Activated CD4-positive, CD25-positive, alpha-beta regulatory T cell (primary cell): ENCODE measurements at places on chromosomes 2 and 18.

DNA sequence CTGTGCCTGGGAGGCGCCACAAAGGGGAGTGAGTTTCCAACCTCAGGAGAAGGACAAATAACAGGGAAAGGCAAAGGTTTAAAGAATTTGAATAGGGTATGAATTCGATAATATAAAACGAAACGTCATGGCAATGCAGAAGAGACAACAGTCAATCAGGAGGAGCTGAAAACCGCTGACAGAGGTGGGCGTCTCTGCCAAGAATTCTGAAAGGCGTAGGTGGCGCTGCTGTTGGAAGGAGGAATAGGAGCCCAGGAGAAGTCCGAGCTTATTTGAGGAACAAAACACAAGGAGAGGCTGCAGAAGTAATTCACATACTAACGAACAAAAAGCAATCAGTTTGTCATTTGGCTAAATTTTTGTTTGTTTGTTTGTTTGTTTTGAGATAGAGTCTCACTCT, 485.8 kb upstream of the POU3F3 start:
- DNase-seq: no peak

DNA sequence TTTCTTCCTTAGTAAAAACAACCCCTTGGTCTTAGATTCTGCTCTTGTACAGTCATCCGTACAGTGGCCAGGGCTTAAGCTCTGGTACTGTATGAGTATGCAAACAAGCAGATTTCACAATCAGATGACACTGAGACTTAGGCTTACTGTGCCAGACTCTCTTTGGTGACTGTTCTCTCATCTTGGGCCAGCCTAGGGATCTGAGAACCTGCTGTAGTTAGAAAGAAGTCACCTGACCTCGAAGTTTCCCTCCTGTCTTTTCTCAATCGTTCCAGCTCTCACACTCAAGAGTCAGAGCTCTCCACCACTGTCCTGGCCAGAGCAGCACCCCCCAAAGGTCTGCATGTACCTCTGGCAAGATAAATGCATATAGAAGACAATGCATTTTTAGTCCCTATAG, 63.2 kb downstream of the ZEB2 start:
- no peak for DNase-seq

DNA sequence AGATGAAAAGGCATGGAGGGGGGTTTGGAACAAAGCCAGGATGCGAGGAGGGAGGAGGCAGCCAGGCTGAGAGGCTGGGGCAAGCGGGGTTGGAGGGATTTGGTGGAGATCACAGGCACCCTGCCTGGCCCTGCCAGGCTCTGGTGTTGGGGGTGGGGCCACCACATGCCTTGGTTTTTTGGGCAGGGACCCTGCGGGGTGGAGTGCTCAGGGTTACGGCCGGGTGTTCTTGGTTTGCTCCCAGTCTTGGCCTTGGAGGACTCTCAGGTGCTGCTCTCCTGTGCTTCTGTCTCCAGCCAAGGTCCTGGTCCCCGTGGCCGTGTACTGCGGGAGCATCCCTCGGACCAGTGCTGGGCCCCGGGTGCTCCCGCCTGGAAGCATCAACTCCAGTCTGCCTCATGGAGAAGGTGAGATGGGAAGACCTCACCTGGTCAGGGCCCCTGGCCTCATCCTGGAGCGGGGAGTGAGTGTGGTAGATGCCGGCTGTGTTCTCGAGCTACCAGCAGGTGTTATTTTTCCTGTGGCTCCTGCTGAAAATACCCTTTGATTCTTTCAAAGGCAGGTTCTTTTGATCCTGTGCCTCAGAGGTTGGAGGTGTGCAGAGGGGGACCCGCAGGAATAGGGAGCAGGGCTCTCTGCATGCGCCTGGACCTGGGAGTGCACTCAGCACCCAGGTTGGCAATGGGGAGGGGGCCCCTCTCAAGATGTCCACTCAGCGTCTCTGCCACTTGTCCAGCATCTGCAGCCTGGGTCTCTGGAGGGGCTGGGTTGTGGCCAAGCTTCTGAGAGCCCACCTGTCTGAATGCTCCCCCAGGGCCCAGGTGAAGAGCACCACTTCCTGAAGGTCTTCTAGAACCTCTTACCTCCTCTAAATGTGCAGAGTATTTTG, 17.0 kb downstream of the TOGARAM2 start:
- no peak for DNase-seq

GRCh38 chr2:68377137-68377780, 12.2 kb downstream of the PLEK start:
- no peak for DNase-seq

- no peak for DNase-seq
Observed at GRCh38 chr2:175353275-175353674, 171.8 kb upstream of the ATP5MC3 start.

DNA sequence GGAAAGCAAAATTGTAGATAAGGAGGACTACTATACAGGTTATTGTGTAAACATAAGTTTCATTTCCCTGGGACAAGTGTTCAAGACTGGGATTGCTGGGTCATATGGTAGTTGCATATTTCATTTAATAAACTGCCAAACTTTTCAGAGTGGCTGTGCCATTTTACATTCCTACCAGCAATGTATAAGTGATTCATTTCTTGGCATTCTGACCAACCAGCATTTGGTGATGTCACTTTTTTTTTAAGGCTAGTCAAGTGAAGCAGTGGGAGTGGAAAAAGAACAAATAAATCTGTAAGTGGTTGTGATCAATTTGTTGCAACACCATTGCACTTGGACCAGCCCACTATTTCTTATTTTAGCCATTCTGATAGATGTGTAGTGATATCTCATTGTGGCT, 5.2 kb upstream of the CHCHD5 start:
- no peak for DNase-seq

DNA sequence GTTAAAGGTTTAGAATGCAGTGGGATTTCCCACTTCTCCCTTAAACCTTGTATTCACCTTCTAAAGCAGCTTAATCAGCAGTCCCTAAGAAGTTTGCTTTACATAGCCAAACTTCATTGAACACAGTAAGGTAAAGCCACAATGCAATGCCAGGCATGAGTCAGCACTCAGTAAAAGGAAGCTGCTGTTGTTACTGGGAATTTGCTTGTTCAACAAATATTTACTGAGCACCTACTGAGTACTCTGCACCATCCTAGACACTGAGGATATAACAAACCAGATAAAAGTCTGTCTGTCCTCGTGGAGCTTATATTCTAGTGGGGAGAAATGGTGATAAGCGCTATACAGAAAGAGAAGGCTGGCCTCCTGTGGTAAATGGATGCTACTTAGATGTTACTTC, 162.7 kb downstream of the PKP4 start:
- DNase-seq: no peak
